ENCODE measurements at places on chromosomes 1 and 21.
A peak's percentile ranks its signal among the peaks of the same experiment; 100 is the strongest.

DNA sequence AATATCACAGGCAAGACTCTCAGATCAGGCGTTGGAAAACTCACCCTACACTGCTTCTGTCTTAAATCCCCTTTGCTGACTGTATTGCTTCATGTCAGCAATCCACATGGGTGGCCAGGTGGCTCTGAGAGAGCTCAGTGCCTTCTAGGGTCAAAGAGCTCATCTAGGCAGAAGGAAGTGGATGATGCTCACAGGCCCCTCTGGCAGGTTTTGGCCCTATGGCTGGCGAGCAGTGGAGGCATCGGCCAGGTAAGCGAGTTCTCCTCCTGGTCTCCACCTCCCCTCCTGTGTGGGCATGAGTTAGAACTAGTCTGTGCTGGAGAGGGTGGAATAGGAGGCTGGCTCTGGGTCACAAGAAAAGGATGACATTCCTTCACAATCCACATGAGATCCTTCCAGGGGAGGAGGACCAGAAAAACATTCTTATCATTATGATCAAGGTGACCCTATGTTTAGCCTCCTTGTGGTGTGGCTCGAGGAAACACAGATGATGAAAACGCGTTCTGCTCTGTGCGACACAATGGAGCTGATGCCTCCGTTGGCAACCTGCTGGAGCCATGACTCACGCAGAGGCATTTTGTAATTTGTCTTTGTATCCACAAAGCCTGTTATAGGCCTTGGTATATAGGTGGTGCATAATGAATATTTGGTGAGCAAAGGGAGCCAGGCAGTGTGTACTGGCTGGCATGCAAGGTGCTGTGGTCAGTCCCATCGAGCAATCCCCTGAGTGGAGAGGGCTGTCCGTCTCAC, 264.6 kb upstream of the RAB4A start:
- DNase-seq = no peak

GRCh38 chr1:41024953-41025352, 3.4 kb upstream of the SLFNL1 start:
- DNase-seq = no peak

DNA sequence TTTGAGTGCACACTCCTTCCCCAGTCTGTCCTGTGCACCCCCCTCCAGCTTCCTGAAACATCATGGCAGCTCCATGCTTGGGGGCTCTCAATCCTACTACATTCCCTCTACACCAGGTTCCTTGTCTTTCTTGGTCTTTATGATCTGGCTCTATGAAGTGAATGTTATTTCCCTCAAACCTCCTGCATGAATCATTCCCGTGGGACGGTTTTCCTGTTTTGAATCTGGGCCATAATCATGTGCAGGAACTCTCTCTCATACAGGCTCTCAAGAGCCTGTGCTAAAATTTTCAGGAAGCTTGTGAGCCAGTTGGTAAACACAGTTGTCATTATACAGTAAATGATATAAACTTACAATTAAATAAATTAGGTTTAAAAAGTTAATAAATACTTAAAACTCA, 89.8 kb upstream of the KCNE2 start:
- no peak for DNase-seq

DNA sequence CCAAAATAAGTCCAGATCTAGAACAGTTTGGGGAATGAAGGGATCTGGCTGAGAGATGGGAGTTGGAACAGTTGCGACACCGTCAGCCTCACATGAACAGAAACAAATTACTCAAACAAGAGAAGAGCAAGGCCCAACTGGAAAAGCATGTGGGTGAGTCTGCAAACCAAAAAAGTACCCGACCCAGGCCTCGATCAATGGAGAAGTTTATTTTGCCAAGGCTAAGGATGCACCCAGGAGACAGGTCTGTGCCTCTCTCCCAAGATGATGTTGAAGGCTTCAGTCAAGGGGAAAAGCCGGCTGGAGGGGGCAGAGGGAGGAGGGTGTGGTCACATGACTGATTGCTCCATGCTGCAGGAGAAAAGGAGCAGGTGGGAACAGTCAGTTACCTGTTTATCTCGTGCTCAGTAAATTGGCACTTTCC, 42.3 kb downstream of the KRTAP10-1 start:
- no peak for DNase-seq

DNA sequence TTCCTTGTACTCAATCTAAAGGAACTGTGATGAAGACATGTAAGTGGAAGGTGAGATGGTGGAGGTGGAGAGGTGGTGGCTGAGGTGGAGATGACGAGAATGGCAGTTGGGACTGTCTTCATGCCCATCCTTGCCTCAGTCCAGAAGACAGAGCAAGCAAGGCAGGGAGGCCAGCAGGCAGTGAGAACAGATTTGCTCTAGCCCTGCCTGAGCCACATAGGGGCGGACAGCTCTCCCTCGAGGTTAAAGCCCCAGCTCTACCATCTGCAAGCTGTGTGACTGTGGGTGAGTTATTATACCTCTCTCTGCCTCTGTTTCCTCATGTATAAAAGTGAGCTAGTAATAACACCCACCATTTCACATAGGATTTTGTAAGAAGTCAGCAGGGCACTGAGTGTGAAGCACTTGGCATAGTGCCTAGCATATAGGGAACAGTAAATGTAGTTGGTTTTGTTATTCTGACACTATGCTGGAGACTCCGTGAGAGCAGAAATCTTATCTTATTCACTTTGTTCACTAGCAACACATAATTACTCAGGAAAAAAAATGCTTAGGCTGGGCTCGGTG, 4.8 kb upstream of the FAM110D start:
- no peak for DNase-seq

GRCh38 chr1:91884459-91885212, 1.3 kb downstream of the TGFBR3 start:
- DNase-seq = peak; percentile 18

- no peak for DNase-seq
Observed at GRCh38 chr1:173255214-173255813, 48.2 kb upstream of the TNFSF4 start.

GRCh38 chr1:39829791-39830533, 41.3 kb upstream of the BMP8B start:
- DNase-seq = no peak
